ENCODE measurements at places on chromosomes 13 and 19.
A peak's percentile ranks its signal among the peaks of the same experiment; 100 is the strongest.

DNA sequence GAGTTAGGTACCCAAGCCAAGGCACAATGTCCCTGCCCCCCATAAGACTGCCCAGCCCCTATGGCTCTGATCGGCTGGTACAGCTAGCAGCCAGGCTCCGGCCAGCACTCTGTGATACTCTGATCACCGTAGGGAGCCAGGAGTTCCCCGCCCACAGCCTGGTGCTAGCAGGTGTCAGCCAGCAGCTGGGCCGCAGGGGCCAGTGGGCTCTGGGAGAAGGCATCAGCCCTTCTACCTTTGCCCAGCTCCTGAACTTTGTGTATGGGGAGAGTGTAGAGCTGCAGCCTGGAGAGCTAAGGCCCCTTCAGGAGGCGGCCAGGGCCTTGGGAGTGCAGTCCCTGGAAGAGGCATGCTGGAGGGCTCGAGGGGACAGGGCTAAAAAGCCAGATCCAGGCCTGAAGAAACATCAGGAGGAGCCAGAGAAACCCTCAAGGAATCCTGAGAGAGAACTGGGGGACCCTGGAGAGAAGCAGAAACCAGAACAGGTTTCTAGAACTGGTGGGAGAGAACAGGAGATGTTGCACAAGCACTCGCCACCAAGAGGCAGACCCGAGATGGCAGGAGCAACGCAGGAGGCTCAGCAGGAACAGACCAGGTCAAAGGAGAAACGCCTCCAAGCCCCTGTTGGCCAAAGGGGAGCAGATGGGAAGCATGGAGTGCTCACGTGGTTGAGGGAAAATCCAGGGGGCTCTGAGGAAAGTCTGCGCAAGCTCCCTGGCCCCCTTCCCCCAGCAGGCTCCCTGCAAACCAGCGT is 3.0 kb upstream of the KMT2B start:
- no peak for DNase-seq

DNA sequence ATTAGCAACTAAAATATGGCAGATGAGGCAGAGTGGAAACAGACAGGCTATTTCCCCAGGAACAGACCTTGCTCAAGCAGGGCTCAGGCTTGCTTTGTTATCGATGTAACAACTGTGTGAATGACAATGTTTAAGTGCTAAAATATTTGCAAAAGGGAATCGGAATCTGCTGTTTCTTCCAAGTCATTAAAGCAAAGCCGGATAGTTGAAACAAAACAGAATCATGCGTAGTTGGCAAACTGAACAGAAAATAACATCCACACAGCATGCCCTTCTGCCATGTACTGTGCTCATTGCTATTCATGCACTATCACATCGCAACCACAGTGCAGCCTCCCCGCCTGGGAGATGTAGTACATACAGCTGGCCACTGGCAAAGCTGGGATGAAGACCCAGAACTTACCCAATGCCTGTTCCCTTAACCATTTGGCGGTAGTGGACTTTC is 799.1 kb downstream of the DIAPH3 start:
- no peak for DNase-seq

DNA sequence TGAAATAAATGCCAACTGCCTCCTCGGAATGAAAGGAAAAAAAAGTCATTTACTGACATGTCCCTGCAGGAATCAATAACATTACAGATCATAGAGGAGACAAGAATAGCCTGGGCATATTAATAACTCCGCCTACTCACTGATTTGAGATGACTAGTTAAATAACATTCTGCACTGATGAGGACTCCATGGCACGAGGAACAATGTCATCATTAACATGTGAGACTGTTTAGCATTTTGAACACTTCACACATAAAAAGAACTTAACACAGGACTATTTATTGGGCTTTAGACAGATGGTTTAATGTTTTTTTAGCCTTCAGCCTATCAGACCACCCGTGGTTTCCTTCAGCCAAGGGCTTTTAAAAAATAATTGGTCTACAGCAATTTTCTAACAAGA is 170.1 kb downstream of the OLFM4 start:
- DNase-seq, result no peak

- no peak for DNase-seq
Measured at GRCh38 chr13:39840201-39840600, 184.7 kb downstream of the COG6 start.

- DNase-seq, result no peak
Measured at GRCh38 chr13:110607675-110608224, 7.6 kb upstream of the NAXD start.

DNA sequence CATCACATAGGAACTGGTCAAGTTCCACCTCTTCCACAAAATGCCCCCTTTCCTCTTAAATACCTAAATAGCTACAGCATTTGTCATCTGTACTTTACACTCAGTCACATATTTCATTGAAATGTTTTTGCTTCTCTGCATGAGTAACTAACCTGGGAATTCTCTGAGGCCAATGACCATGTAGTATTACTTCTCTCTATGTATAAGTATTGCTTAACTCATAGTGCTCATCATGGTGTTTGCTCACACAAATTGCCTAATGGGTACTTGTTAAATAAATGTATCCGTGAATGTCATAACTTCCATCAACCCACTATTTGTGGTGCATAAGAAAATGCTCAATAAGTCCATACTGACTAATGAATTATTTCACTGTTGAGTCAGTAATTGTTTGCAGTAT is 115.5 kb downstream of the FGF14 start:
- no peak for DNase-seq

GRCh38 chr13:25616674-25617073 is 244.9 kb downstream of the ATP8A2 start:
- DNase-seq, result no peak

DNA sequence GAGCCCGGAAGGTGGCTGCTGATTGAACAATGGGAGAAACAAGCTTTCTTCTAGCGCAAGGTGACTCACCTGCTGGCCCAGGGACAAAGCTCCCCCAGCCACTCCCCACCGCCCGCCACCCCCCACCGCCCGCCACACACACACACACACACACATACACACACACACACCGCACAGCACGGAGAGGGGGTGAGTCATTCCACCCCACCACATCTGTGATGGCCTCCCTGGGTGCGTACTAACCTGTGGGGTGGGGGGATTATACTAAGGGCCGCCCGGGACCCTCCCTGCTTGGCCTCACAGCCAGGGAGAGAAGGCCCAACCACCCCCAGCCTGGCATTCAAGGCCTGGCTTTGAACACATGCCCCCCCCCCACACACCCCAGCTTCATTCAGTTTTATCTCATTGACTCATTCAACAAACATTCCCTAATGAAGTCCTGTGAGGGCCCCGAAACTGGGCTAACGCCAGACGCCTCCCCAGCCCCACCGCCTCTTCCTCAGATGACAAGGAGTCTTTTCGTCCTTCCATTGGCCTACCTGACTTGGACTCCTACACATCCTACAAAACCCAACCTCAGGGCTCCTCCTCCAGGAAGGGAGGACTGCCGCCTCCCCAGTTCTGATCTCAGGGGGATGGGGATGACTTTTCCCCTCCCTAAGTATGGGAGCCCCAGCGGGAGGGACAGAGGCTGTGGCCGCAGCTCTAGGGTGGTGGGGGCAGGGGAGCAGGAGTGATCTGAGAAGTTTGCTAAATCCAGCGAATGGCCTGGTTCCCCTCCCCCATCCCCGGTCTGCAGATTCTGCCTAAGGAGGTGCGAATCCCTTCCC is 5.8 kb upstream of the ONECUT3 start:
- no peak for DNase-seq

- no peak for DNase-seq
Measured at GRCh38 chr13:109770436-109770835, 15.9 kb downstream of the IRS2 start.

GRCh38 chr13:26589754-26590153 is 32.3 kb downstream of the WASF3 start:
- DNase-seq, result no peak

DNA sequence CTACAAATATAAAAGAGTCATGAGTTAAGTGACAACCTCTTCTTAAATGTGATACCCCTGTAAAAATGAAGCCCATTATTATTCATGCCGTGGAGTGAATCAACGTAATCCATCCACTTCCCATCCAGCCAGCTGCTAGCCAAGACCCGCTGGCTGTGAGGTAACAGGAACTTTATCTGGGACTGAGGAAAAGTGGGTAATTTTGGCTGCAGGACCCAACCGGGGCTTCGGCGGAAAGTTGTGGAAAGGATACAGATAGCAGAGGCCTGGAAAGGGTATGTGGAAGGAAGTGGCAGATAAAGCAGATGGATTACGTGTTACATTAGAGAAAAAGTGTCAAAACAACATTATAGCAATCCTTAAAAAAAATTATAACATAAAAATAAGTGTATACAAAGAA is 48.3 kb downstream of the SLC7A1 start:
- DNase-seq, result no peak

DNA sequence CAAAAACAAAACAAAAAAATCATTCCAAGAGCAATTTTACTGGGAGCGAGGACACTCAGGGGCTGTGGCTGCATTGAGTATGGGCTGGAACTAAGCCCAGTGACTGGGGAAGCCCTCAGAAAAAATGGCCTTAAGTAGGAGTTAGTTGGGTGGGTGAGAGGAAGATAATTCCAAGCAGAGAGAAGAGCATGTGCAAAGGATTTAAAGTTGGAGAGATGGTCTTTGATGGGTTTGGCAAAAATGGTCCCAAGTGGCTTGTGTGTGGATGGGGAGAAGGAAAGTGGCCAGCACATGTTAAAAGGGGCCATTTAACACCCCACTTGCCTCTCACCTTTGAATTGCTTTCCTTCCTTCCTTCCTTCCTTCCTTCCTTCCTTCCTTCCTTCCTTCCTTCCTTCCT is 6.7 kb upstream of the CYP4F22 start:
- DNase-seq, result no peak

DNA sequence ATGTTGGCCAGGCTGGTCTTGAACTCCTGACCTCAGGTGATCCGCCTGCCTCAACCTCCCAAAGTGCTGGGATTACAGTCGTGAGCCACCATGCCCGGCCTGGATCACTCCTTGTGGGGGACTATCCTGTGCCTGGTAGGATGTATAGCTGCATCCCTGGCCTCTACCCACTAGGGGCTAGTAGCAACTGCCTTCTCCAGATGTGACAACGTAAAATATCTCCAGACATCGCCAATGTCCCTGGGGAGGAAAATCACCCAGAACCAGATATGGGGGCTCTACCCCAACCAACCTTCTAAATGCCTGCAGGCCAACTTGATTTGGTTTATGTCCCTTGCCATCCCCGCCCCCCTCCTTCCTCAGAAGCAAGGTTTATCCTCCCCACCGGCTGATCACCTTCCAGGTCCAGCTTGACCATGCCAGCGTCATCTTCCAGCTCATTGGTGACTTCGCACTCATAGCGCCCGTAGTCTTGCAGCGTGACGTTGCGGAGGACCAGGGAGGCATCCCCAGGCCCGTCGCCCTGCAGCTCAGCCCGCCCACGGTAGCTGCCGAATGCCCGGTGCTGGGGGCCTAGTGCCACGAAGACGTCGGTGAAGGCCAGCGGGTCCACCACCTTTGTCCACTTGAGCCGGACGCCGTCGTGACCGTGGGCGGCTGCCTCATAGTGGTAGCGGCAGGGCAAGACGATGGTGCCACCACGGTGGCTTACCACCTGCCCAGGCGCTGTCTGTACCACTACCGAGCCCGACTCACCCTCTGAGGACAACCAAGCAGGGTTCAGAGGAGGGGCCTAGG is 12.5 kb downstream of the TM6SF2 start:
- no peak for DNase-seq

- DNase-seq, result no peak
Measured at GRCh38 chr19:20964798-20965197, 41.7 kb downstream of the ZNF85 start.

DNA sequence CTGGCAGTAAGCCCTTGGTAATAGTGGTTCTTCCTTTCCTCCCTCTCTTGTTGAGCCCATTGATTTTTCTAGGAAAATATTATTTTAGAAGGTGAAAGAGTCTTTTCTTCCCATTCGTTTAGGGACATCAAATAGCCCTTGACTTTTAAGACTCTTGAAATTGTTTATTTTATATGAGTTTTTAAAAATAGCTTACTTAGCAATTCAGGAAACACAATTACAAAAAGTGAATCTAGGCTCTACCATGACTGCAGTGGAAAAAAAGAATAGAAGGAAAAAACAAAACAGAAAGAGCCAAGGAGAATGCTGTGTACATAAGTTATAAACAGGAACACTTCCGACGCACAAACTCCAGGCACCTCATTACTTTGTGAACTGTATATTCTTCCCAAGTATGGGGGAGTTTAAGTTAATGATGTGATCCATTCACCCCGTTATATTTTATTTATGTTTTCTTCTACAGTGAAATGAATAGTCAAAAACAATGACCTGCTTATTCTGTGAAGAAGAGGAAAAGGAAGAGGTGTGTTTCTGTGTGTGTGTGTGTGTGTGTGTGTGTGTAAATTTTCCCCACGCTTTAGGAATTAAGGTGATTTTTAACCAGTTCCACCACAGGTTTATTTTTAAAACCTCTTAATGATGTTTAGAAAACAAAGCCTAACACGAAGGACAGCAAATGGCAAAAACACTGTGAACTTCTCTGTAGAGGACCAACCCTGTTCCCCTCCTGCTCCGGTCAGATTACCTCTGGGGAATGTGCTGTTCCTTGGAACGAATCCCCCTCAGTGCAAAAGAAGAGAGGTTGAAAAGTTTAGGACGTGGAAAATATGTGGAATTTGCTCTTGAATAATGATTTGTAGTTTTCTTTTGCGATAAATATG is 266.3 kb downstream of the KLF5 start:
- DNase-seq, result no peak

DNA sequence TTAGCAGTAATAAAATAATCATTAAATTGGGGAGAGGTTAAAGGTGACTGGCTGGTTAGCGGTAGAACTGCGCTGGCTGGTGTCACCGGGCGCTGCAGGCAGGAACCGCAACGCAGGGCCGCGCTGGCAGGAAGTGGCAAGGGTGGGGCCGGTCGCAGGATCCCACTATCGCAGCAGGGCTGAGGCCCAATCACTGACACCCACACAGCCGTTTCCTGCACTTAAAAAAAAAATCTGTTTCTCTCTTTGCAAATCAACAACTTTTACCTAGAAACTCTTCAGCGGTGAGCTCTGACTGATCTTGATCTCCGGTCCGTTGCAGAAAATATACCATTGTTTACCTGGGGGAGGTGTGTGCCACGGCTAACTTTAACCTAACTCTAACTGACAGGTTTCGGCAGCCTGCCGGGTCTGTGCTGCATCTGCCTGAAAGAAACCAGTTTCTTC is 46.9 kb downstream of the KLF2 start:
- peak; percentile 92 for DNase-seq

DNA sequence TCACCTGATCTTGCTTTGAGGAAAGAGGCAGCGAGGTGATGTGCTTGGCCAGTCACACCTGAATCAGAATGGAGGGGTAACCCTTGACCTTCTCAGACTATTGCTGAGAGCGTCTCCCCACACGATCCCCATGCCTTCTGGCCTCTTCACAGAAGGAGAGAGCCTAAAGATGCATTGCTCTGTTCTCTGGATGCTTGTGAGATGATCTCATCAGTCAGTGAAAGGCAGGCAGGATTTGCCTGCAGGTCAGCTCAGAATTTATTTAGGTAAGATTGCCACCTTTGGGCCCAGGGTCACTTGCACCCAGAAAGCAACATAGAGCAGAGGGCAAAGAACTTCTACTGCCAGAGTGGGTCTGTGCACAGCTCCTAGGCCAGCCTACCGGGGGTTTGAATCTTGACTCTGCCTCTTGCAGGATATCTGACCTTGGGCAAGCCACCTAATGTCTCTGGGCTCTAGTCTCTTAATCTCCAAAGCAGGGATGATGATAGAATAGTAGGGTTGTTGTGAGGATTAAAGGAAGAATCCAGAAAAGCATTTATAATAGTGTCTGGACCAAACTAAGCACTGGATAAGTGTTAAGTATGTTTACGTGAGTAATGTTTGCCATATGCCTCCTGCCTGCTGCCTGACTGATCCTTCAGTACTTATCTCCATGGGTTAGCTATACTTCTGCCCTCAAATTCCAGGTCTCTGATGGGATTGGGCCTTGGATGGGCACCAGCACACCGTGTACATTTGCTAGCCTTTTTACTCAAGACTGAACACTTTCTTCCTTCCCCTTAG is 8.4 kb upstream of the FLT1 start:
- DNase-seq, result no peak

GRCh38 chr13:111066544-111066943 is 48.6 kb upstream of the ARHGEF7 start:
- DNase-seq, result no peak
